ENCODE measurements at places on chromosomes 1 and 21.

- DNase-seq = no peak
These were observed 5.7 kb downstream of the PIGR start for GRCh38 chr1:206940588-206940936.

GRCh38 chr21:27425172-27425571 is 458.3 kb upstream of the ADAMTS5 start:
- no peak for DNase-seq

GRCh38 chr1:40808002-40808401 is 24.4 kb downstream of the KCNQ4 start:
- no peak for DNase-seq

- DNase-seq = no peak
These were observed 15.7 kb downstream of the IFI6 start for GRCh38 chr1:27656157-27656893.

DNA sequence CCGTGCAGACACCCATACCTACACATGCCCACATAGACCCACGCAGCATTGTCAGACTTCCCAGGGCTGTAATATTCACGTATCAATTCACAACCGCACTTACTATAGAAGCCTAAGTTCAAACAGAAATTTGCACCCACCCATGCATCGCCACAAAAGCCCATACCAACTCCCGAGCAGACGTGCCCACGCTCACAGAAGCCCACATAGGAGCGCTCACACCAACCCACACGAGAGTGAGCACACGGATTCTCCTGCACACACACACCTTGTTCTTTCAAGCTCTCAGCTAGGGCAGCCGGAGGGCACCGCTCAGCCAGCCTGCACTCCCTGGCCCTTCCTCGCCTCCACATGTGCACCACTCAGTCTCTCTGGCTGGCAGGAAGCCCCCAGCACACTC is 4.6 kb downstream of the MFAP2 start:
- no peak for DNase-seq

DNA sequence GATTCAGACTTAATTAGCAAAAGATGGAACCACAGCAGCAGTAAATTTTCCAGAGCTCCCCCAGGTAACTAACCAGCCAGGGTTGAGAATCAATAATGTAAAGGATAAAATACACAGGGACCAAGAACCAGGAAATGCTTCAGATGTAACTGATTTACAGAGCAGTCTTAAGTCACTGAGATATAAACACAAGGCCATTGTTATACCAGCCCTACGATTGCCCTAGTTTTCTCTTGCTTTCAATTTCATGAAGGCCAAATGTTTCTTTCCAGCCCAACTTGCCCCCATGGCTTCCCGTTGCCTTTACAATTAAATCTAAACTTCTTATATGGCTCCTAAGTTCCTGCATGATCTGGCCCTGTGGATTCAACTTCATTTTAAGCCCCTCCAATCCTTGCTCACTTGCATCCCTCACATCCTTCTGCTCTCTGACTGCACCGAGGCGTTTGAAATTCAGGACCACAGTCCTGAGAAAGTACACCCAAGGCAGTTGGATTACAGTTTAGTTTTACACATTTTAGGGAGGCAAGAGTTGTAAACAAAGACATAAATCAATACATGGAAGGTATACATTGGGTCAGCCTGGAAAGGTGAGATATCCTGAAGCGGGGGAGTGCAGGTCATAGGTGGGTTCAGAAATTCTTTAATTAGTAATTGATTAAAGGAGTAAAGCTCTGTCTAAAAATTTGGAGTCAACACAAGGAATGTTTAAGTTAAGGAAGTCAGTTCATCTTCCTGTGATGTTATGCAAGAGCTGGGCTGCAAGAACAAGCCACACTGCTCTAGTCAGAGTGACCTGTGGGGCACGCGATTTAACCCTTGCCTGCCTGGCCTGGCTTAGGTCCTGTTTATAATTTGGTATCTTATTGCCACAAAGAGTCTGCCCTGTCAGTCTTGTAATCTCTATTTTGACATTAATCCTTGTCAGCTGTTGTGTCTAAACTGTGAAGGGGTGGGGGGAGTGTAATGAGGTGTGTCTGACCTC is 69.9 kb upstream of the COG2 start:
- DNase-seq = no peak

DNA sequence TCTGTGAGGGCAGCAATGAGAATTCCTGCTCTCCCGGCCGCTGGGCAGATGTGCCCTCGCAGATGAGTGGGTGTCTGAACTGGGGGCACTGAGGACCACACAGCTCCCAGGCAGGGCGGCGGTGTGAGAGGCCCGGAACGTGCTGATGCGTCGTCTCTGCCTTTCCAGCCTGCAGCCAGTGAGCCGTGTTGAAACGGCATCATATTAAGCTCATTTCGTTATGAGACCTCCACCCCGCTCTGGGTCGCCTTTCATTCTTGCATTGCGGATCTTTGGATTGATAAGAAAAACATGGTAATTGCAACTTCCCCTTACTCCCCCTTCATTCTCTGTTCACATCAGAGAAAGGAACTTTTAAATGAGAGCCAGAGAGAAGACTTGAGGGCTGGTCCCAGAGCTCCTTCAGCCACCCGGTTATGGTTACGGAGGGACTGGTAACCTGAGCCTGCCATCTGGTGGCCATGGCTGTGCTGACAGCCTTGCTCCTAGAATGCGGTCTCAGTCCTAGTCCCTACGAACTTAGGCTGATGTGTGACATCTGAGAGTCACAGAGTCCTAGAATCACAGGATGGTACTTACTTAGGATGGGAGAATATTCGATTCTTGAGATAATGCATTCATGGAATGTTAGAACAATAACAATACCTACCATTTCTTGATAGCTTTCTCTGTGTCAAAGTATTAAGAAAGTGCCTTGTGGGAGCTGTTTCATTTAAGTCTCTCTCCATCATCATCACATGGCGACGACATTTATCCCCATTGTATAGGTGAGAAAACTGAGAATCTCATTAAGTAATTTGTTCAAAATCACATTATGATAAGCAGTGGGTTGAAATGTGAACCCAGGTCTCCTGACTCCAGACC is 271.0 kb downstream of the TRABD2B start:
- DNase-seq = no peak

DNA sequence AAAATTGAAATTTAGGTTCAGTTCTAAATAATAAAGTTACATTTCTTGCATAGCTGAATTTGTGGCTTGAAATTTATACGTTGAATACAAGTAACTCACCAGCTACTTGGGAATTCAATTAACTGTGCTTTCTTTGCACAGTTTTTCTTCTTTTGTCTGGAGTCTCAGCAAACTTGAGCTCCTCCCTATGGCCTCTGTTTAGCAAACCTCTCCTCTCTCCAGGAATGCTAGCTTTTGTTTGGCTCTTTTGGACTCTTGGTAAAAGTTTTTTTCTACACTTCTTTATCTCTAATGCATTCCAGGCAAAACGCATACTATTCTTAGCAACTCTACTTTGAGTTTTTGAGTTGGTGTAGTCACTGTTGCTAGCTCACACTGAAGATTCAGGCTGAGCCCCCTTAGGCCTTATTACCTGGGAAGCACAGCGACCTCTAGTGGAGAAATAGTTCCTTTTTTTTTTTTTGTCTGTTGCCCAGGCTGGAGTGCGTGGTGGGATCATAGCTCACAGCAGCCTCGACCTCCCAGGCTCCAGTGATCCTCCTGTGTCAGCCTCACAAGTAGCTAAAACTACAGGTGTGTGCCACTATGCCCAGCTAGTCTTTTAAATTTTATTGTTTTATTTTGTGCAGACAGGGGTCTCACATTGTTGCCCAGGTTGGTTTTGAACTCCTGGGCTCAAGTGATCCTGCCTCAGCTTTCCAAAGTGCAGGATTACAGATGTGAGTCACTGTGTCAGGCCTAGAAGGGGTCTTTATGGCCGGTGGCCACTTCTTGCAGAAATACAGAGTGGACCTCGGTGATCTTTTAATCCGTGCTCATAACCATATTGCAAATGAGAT is 61.7 kb downstream of the CASQ2 start:
- no peak for DNase-seq

DNA sequence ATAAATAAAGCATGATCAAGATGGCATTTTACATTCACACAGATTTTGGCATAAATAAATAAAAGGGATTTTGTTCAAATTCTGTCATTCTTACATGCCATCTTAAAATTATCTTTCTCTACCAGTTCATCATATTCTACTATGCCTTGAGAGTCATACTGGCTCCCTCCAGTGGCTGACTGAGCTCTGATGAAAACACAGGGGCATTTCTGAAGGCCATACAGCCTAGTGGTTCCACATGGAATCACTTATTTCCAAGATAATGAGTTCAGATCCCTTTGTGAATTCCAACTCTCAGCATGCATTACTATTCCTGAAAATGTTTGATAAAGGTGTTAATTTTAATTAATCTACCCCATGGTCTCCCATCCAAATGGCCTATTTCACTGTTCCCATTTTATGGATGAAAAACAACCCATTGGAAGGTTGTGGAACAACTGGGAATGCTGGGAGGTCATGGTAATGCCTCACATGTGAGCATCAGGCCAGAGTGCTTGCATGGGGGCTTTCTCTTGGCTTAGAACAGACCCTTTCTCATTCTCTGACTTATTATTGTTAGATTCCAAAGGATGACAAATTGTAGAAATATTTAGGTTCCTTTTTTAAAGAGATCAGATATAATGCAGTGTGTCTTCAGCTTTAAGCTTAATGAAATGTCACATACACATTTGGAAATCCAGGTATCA is 622.4 kb upstream of the PKN2 start:
- no peak for DNase-seq

- DNase-seq = no peak
These were observed 1.6 kb upstream of the QSOX1 start for GRCh38 chr1:180153032-180153431.

GRCh38 chr1:240906477-240906876 is 294.5 kb upstream of the GREM2 start:
- no peak for DNase-seq

- DNase-seq = no peak
These were observed 4.4 kb downstream of the CASP9 start for GRCh38 chr1:15519625-15520024.

GRCh38 chr21:25988738-25989137 is 181.8 kb downstream of the APP start:
- DNase-seq = no peak

- DNase-seq = no peak
These were observed 16.7 kb upstream of the SERBP1 start for GRCh38 chr1:67446893-67447292.

- no peak for DNase-seq
These were observed at the start of gene NCMAP for GRCh38 chr1:24555591-24556413. Gene NCMAP (plus strand): TSS chr1:24556087. CDS start chr1:24595431, 39,344 bp downstream.

GRCh38 chr1:73821520-73821919 is 376.5 kb downstream of the LRRIQ3 start:
- no peak for DNase-seq

DNA sequence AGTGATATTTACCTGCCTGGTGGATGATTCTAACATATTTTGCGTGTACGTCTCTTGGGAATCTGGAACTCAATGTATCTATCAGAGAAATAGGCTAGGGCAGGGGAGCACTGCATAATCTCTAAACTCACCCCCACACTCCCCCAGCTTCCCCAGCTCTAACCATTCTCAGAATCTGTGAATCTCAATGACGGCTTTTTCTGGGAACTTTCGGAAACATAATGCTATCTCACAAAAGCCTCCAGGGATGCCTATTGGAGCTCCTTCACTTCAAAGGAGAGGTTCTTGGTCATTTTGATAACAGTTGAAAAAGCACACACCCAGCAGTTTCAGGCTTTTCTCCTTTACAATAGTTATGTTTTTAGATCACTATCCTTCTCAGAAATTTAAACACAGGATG is 113.8 kb upstream of the MAGI3 start:
- no peak for DNase-seq

DNA sequence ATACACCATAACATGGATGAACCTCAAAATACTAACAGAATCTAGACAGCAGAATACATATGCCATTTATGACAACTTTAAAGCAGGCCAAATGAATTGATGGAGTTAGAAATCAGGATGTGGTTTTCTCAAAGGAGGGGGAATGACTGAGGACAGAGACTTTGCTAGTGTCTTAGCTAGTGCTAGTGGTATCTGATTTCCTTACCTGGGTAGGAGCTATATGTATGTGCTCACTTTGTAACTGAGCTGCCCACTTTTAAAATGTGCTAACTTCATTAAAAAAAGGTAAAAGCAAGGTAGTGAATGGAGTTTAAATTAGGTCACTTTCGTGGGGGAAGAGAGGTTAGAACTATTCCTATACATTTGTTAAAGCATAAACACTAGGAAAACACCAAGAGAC is 2.6 kb downstream of the GTF2B start:
- no peak for DNase-seq

GRCh38 chr1:25989440-25990234 is 8.2 kb downstream of the PAFAH2 start:
- no peak for DNase-seq
